ENCODE measurements at places on chromosomes 1 and 21.

GRCh38 chr1:30117685-30118084 lies 605.7 kb downstream of the MATN1 start:
- no peak for DNase-seq

DNA sequence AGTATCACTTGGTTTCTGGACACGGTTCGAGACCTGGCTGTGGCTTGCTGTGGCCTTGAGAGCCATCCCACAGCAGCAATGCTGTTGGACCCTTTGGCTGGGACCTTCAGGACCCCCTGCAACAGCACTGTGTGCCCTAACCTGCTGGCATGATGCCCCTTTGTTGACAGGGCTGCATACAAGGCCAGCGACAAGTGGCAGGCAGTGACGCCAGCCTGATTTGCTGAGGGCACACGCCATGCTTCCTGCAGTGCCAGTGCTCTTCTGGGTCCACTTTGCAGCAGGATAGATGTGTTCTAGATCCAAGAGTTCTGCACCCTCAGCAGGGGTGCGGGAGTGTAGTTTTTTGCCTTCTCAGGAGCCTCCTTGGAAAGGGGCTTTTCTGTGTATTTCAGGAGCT lies 32.8 kb downstream of the COQ8A start:
- no peak for DNase-seq

DNA sequence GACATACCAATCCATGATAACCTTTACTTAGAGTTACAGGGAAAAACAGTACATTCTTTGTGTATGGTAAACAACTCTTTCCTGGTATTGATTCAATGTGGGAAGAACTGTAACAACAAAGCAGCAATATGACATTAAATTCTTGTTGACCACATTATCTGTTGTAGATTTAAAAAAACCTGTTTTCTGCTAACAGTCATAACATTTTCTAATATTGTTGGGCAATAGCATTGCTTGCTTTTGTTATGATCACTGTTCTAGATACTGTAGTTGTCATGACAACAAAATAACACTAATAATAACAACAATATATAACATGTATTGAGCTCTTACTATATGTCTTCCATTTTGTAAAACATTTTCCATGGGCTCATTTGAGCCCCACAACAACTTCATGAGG lies 54.2 kb downstream of the PDE4B start:
- no peak for DNase-seq

DNA sequence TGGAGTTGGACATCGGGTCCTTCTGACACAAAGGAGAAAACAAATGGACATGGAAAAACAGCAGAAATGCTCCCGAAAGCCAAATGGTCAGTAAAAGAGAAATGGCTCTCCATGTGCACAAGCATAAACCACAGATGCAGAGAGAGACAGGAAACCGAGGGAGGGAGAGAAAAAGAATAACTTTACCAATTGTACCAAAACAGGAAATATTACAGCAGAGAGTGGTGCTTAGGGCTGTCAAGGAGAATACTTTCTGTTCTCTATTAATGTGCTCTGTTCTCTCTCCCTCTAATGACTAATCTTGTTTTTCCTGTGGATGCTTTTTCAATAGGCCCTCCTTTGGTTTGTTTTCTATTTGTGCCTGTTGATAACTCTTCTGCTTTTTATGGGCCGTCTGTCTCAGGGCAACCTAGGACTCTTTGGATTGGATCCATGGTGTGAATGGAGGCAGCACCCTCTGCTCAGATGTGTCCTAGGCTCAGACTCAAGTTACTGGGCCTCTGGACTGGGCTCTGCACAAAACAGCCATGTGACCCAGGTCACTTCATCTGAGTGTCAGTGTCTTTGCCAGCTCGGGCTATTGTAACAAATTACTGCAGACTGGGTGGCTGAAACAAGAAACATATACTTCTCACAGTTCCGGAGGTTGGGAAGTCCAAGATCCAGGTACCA lies 663.0 kb downstream of the NPHP4 start:
- DNase-seq = no peak
